ENCODE measurements at places on chromosomes 6 and 20.
A peak's percentile ranks its signal among the peaks of the same experiment; 100 is the strongest.

- no peak for DNase-seq
Observed at GRCh38 chr6:7802662-7803061, 76.8 kb downstream of the BMP6 start.

- no peak for DNase-seq
Observed at GRCh38 chr6:149289192-149289781, 28.2 kb upstream of the TAB2 start.

GRCh38 chr6:54291738-54292137 lies 16.5 kb upstream of the TINAG start:
- no peak for DNase-seq

- no peak for DNase-seq
Observed at GRCh38 chr6:139343052-139343750, 31.2 kb downstream of the CITED2 start.

- DNase-seq = no peak
Observed at GRCh38 chr6:23040899-23041298, 471.5 kb downstream of the HDGFL1 start.

DNA sequence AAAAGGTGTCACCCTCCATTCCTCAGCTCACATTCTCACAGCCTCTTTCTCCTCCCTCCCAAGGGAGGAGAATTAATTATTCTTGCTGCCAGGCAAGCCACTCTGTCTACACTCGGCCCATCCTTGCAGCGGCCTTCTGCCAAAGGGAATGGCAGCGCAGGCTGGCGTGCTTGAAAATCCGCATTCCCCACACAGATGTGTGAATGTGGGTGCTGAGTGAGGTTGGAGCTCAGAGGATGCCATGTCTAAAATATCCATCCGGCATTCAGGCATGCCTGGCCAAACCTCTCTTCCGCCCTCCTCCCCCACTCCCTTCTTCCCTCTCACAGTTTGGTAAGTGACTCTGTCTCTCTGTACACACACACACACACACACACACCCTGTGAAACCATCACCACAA lies 27.7 kb downstream of the PNPLA1 start:
- no peak for DNase-seq

DNA sequence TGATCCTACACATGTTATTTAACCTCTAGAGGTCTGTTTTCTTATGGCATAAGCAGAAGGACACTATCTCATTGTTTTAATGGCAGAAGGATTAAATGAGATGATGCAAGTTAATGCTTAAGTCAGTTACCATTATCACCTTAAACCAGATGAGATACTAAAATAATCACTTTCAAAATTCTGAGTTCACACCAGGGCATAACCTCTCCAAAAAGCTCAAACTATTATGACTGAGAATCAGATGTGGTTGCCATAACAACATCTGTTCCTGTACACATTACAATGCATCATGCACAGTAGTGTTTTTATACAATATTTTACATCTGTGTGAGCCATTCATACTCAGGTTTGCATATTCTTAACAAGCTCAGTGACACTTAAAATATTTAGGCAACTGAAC lies 10.2 kb downstream of the ADNP start:
- no peak for DNase-seq

- no peak for DNase-seq
Observed at GRCh38 chr6:42338744-42339222, 112.9 kb downstream of the TRERF1 start.

- no peak for DNase-seq
Observed at GRCh38 chr20:45817376-45818194, 5.1 kb downstream of the UBE2C start.

GRCh38 chr6:41846666-41847237 lies 48.4 kb downstream of the USP49 start:
- peak; percentile 62 for DNase-seq

- no peak for DNase-seq
Observed at GRCh38 chr20:18466574-18466893, 296 bp downstream of the DZANK1 start.

GRCh38 chr20:49990271-49990720 lies 7.5 kb downstream of the SNAI1 start:
- DNase-seq = no peak

- DNase-seq = no peak
Observed at GRCh38 chr6:167738386-167738785, 88.3 kb upstream of the AFDN start.

- DNase-seq = peak; percentile 39
Observed at GRCh38 chr20:31835977-31836852, 9.2 kb downstream of the FOXS1 start.

DNA sequence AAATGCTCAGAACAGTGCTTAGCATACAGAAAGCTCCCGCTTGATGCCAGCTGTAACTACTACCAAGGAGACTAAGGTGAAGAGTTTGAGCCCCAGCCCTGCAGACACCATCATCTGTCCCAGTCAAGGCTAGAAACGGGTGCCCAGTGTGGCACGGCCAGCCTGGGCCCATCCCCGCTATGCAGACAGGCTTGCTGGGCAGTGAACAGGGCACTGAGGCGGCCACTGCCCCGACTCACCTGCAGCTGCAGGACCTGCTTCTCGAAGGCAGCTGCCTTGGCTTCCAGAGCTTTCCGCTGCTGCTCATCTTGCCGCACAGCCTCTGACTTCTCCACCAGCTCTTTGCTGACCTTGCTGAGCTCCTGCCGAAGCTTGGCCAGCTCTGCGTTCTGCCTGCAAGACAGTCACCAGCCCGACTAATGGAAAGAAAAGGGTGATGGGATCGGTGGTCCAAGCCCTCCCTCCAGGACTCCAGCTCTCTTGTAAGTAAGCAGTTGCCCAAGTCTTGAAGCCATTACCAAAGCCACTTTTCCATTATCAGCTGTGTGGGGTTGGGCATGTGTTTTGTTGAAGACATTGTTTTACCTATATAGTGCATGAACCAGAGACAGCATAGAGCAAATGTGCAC lies 48.7 kb downstream of the RRBP1 start:
- no peak for DNase-seq

GRCh38 chr20:6802227-6802626 lies 34.7 kb downstream of the BMP2 start:
- DNase-seq = no peak

DNA sequence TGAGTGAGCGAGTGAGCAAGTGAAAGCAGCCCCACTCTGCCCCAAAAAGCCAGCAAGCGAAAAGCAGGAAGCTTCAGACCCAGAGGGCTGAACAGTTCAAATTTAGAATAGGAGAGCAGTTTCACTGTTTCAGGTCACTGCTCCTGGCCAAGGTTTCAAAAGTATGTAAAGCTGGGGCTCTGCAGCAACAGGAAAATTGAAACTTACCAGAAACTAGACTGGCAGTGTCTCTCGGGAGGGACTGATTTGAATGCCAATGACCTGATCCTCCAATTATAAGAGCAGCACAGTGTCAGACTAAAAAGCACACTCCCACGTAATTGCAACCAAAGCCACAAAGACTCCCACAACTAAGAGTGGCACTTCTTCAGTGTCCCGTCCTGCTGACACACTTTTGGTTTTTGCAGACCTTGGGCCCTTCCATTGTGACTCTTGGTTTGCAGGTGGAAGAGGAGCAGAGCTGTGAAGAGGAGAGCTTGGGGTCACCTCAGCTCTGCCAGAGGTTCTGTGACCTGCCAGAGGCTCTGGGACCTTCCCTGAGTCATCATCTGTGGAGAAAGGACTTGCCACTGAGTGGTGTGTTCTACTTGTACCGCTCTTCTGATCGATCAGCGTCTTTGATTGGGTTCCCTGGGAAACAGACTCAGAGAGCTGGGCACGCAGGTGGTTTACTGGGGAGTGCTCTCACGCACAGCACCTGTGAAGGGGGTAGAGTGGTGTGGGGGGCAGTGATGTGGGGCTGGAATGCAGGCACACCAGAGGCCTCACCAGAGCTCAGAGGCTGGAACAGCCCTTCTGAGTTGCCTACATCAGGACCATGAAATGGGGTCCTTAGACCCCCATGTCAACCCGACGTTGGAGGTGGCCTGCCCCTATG lies 52.7 kb upstream of the PTGIS start:
- peak; percentile 61 for DNase-seq

- DNase-seq = no peak
Observed at GRCh38 chr6:90217506-90218127, 79.0 kb downstream of the BACH2 start.

- peak; percentile 43 for DNase-seq
Observed at GRCh38 chr20:25574411-25574810, 10.9 kb downstream of the NINL start.

DNA sequence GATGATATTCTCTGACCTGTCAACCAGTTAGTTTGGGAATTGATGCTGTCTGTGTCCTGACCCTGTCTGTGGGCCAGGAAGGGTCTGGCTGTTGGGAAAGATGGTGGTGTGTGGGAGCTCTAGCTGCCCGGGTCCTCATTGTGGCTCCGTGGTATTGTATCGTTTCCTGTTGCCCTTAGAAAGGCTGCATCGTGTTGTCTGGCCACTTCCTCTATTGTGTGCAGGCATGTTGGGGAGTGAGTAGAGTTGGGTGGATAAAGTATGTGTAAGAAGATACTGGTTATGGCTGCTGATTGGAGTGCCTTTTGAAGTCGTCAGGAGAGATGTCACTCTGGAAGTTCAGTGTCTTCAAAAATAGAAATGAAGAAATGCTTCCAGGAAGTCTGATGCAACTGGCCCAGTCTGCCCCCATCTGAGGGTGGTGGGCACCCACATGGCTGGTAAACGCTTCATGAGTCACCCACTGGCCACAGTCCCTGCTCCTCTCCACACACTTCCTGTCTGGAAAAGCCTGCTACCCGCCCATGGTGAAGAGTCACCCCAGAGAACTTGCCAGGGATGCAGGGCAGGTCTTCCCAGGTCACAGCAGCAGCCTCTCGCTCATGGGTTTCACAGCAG lies 27.9 kb downstream of the PPARD start:
- DNase-seq = no peak

DNA sequence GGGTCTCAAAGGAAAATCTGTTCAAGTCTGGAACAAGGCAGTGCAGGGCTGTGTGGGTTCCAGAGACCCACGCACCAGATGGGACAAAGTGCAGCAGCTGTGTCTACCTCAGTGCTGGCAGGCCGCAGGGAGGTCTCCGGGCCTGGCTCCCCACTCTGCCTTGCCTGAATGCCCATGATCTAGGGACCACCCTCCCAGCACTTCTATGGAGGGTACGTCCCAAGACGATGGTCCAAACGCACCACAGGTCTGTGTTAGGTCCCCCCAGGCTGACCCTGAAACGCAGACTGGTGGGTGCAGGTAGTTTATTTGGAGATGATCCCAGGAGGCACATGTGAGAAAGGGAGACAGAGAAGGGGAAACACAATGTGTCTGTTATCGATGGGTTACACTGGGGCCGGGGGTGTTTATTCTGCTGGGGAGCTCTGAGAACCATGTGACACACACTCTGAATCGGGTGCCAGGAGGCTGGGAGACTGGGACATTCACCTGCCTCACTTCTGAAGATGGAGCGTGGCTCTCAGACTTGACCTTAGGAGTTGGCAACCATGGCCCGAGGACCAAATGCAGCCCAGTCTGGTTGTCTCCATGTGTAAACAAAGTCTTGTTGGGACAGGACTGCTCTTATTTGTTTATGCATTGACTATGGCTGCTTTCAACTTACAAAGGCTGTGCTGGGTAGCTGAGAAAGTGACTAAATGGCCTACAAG lies 21.7 kb downstream of the CST9L start:
- DNase-seq = no peak

- DNase-seq = no peak
Observed at GRCh38 chr6:45212976-45213375, 115.2 kb upstream of the RUNX2 start.

DNA sequence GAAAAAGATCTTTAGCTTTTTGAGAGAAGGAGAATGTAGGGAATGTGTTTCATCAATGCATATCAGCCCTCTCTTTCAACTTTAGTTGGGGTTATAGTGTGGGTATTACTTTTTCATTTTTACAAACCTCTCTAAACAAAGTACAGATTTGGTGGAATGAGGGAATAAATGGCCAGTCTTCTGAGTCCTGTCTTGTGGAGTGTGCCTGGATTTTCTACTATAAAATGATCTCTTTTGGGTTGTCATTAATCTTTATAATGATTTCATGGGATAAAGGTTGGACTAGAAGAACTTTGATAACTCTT lies 209.3 kb downstream of the RNF144B start:
- DNase-seq = no peak

DNA sequence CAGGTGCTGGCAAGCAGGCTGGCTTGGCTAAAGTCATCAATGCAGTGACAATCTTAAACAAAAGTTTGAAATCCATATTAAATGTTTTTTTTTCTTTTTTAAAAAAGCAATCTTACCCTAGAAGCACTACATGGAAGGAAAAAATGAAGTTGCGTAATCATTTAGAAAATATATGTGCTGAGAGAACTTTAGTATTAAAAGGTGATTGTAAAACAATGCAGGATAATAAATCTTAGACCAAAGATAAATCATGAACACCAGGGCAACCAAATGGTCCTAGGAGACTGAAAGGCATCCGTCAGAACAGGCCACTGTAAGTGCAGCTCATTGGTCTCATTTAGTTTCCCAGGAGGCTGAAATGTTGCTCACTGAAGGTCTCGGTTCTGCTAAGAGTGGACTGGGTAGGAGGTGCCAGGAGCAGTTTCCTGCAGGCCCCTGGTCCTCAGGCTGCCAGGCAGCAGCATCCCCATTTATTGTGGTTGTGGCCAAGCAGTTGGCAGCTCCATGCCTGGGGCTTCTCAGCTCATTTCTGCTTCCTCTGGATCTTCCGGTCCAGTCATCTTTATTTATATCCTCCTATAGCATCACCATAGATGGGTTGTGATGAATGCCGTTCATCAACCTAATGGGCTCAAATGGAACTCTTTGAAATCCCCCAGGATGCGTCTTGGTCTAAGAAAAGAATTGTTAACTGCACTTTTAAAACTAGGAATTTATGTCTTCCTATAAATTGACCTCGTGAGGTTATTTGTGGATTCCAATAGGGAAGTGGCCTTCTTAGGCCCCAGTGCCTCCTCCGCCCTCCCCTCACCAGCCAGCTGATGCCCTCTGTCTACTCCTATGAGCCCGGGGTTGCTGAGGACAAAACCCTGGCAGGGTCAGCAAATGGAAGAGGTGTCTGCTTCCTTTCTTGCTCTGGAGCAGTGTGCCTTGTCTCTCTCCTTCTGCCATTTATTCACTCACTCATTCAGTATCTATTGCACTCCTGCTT lies 269.0 kb downstream of the UST start:
- DNase-seq = no peak

GRCh38 chr6:43966853-43967718 lies 160.2 kb downstream of the MRPL14 start:
- DNase-seq = no peak

DNA sequence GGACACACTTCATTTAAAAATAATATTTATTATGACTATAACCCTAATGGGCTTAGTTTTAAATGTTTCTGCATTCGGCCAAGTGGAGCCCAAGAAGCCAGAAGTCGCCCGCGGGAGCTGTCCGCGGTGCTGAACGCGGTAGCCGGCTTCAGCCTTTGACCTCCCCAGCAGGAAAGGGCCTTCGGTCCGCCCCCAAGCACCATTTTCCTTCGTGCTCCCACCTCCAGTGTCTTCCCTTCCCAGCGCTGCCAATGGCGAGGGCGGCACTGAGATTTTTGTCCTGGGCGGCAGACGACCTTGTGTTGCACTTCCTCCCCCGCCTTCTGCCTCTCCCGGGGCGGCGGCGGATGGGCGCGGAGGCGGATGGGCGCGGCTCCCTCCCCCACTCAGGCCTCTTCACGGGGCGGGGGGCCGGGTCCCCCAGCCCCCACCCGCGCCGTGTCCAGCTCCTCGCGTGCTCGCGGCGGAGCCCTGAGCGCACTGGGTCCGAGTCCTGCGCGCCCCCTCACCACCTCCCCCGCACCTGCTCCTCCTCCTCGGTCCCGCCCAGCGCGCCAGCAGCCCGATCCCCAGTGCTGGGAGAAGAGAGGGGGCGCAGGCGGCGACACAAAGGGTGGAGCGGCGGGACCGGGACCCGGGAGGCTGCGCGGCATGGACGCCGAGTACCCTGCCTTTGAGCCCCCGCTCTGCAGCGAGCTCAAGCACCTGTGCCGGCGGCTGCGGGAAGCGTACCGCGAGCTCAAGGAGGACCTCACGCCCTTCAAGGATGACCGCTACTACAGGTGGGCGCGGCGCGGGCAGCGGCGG lies 23.6 kb upstream of the TMEM181 start:
- peak; percentile 7 for DNase-seq

Measured in NCI-H526 (cell line).